ENCODE measurements at places on chromosomes 13 and 19. TPM values are rescaled to one million over a fixed set of nuclear protein-coding genes. Genes with fewer than 3 reads are reported as not detected.

SAFB2 gene
- 49.2 TPM for total RNA-seq

ATP4B gene
- not detected for total RNA-seq

CERS1 gene
- 10.2 TPM for total RNA-seq

C19orf67 gene
- not detected for total RNA-seq

ANKLE1 gene
- 0.57 TPM for total RNA-seq

RNASEH2B gene
- total RNA-seq: 23.5 TPM

FCHO1 gene
- 0.49 TPM for total RNA-seq

APOE gene
- total RNA-seq: 47.1 TPM

TTC9B gene
- not detected for total RNA-seq

NDUFA11 gene
- 224 TPM for total RNA-seq

ZNF700 gene
- 8.1 TPM for total RNA-seq

PLEKHG2 gene
- total RNA-seq: 150 TPM

Measured in chondrocyte (in vitro differentiated cells).